ENCODE measurements at places on chromosomes 5 and 9. TPM values are rescaled to one million over a fixed set of nuclear protein-coding genes. Genes with fewer than 3 reads are reported as not detected.
A peak's percentile ranks its signal among the peaks of the same experiment; 100 is the strongest.

DNA sequence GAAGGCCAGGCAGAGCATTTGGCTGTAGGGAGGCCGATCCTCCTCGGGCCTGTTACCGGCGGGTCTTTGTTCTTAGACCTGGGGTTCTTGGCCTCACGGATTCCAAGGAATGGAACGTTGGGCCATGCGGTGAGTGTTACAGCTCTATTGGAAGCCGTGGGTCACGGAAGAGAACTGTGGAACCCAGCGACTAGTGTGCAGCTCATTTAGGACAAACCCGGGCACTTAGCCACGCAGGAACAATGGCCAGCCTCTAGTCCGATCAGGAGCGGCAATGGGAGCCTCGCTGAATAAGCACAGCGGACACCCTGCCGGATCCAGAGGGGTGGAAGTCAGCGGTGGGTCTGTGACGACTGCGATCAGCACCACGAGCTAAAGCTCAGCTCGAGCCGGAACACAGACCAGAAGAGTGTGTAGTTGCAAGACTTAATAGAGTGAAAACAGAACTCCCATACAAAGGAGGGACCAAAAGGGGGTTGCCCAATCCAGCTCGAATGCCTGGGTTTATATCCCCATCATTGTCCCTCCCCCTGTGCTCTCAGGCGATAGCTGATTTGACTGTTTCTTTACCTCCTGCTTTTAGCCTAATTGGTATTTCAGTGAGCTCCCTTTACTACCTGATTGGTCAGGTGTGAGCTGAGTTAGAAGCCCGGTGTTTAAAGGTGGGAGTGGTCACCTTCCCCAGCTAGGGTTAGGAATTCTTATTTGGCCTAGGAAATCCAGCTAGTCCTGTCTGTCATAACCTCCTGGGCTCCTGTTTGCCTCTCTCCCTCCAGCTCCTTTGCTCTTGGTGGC lies 53.7 kb upstream of the RPL26L1 start:
- DNase-seq = no peak

DNA sequence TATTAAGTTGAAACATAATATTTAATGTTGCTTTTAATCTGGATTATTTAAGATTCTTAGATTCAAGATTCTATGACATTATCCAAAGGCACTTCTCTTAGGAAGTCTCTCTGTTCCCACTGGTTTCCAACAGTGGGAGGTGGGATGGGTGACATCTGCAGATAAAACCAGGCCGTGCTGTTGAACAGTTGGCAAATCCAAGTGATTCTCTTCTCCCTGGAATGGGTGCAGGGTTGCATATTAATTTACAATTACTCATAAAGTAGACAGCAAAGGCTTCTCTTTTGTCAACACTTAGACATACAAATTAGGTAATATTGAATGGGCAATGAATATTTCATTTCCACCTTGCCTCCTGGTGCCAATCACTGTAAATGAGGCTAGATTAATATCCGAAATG lies 233.7 kb upstream of the IL12B start:
- DNase-seq = no peak

- no peak for DNase-seq
Observed at GRCh38 chr5:171963416-171963815, 43.0 kb downstream of the FBXW11 start.

Gene FBP1
- not detected for total RNA-seq

DNA sequence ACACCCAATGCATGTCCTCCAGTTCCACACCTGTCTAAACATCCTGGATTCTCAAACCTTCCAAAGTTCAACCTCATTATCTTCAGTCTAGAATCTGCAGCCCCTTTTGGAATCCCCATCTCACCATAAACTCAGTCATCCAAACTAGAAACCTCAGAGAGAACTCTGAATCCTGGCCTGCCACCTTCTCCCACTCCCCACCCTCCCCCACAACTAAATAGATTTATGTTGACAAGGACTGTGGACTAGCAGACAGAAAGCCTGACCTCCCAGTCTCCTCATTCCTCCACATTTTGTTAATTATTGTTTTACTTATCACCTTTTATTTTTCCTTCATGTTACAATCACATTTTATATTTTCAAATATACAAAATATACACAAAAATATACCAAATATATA lies 76.6 kb downstream of the MEF2C start:
- DNase-seq = no peak

Gene SLIT3
- total RNA-seq = 0.05 TPM

Gene CNTNAP3B
- total RNA-seq = 0.21 TPM

DNA sequence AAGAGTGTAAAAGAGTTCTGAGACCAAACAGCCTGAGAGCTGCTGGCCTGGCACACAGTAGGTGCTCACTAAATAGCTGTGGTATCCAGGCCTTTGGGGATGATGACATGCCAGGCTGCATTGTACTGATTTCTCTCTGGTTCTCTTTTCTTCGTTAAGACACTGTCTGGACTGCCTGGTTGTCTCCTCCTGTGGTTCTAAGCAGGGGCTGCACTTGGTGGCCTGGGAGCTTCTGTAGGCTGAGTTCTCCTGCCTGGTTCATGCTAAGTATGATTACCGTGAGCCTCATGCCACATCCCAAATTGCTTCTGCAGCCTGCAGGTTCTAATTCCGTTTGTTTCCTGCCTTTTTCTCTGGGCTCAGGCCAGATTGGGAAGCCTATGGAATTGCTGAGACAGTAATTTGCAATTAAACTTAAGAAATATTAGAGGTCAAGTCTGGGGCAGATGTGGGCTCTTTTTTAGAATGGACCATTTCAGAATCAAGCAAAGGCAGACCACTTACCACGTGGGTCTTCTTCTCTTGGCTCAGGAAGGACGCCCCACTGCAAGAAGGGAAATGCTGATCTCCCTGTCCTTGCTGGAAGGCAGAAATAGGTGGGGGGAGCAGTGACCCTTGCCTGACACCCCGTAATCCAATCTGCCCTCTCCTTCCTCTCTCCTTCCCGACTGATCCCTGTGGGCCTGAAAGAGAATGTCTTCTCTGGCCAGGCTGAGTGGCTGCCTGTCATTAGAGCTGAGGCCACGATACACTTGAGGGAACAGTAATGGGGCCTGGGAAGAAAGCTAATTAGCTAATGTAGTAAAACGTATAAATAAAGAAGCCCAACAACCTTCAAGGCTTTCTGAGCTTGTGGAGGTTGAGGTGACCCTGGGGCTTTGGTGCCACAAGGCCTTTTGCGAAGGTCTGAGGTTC lies 21.9 kb upstream of the BOD1 start:
- DNase-seq = no peak

Gene SUSD3
- 39.8 TPM for total RNA-seq

DNA sequence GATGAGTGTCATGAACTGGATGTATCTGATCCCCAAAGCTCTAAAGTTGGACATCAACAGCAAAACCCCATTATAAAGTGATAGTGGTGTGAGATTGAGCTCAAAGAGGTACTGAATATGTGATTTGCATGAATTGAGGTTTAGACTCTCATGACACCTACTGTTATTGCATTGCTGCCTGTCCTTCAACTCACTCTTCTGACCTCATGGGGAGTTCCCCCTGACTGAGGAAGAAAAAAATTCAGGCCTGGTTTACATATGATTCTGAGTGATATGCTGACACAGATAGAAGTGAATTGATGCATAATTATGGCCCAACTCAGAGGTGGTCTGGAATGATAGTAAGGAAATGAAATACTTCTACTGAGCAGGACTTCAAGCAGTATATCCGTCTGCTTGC lies 76.2 kb upstream of the CHD1 start:
- DNase-seq = peak; percentile 61

Gene CYLC2
- total RNA-seq = not detected

DNA sequence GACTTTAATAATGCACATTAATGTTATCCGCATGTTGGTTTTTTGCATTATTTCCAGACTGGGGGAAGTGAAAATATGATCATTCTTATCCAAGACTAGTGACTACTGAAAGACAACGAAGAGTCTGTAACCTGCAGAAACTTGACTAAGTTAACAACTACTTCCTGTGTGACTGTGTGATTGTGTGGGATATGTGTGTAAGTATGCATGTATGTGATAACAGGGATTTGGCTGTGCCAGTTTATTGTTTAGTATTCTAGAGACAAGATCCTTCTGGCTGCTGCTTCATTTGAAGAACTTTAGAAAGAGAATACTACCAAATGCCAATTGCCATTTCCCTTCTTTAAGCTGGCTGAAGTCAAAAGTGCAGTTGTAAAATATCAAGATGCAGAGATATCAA lies 375.7 kb upstream of the PRR16 start:
- no peak for DNase-seq

DNA sequence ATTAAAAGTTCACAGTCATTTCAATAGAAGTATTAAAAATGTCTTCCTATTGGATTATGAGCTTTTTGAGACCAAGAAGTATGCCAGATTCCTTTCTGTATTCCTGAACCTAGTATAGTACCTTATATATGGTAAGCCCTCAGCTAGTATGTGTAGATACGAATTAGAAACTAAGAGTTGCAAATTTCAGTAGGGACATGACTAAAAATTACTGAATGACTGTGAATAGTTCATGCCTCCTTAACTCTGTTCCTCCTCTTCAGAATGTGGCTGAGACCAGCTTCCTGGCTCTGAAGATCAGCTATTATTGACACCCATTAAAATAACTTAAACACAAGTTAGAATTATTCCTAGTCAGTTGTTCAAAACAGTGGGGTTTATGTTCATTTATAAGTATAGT lies 19.7 kb downstream of the KDM3B start:
- DNase-seq = no peak

DNA sequence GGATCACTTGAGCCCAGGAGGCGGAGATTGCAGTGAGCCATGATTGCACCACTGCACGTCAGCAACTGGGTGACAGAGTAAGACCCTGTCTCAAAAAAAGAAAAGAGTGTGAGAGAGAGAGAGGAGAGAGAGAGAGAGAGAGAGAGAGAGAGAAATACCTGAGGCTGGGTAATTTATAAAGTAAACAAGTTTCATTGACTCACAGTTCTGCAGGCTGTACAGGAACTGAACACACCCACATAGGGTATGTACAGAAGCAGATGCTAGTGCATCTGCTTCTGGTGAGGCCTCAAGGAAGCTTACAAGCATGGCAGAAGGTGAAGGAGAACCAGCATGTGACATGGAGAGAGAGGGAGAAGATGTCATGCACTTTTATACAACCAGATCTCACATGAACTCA lies 46.4 kb upstream of the CHD1 start:
- no peak for DNase-seq

DNA sequence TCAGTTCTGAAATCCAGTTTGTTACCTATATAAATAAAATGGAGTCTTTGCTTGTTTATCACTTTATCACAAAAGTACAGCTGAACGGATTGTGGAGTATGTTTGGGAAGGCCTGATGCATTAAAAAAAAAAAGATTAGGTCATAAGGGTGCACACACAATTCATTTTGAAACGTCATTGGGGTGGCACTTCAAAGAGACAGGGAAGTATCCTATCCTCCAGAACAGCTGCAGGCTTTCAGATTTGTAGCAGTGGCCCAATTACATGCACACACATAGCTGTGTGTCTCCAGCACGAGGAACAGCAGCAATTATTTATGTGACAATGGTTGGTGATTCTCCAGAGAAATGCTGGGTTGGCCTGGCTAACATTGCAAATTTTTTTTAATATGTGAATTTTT lies 46.8 kb upstream of the FER start:
- DNase-seq = no peak

Gene NIPAL4
- total RNA-seq = 10.5 TPM

- DNase-seq = no peak
Observed at GRCh38 chr5:167767795-167768194, 523.6 kb upstream of the WWC1 start.

DNA sequence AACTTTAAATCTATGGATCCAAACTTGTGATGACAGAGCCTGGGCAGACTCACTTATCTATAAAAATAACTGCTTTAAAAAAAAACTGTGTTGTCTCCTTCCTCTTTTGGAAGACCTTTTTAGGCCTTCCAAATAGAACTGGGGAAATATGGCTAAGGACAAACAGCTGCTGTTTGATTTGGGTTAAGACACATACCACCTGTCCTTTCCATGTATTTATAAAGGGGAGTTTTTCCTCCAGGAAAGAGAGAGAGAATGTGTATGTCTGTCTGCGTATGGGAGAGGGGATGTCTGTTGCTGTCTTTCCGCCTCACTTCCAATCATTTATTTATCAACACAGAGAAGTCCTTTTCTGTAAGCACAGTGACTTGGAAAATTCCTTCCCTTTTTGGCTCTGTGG lies 2.8 kb downstream of the ARHGEF37 start:
- DNase-seq = no peak

GRCh38 chr5:59767211-59767605 lies 126.3 kb downstream of the PDE4D start:
- DNase-seq = no peak

GRCh38 chr5:16877267-16877935 lies 58.7 kb downstream of the MYO10 start:
- no peak for DNase-seq

- no peak for DNase-seq
Observed at GRCh38 chr9:93861736-93862358, 93.3 kb downstream of the BARX1 start.

GRCh38 chr5:126186210-126186609 lies 237.0 kb upstream of the GRAMD2B start:
- DNase-seq = no peak

DNA sequence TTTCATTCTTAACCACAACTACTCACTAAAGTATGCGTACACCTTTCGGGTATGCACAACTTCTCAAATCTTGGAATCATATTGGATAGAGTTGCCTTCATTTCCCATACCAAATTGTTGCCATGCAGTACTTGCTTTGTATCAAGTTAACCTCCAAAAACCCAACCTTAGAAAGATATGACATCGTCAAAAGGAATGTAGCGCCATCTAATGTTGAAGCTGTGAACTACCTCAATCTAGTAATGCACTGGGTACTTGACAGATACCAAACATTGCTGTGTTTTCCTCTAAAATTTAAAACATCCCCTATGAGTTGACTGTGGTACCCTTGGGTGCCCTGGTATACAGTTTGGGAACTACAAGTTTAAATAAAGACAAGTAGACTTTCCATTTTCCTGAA lies 318.4 kb downstream of the ARL15 start:
- peak; percentile 3 for DNase-seq

- DNase-seq = no peak
Observed at GRCh38 chr9:131138676-131139075, 13.3 kb downstream of the NUP214 start.

Gene ERAP2
- 11.2 TPM for total RNA-seq

Gene LHX2
- 10.3 TPM for total RNA-seq

Gene KCNIP1
- total RNA-seq = not detected

DNA sequence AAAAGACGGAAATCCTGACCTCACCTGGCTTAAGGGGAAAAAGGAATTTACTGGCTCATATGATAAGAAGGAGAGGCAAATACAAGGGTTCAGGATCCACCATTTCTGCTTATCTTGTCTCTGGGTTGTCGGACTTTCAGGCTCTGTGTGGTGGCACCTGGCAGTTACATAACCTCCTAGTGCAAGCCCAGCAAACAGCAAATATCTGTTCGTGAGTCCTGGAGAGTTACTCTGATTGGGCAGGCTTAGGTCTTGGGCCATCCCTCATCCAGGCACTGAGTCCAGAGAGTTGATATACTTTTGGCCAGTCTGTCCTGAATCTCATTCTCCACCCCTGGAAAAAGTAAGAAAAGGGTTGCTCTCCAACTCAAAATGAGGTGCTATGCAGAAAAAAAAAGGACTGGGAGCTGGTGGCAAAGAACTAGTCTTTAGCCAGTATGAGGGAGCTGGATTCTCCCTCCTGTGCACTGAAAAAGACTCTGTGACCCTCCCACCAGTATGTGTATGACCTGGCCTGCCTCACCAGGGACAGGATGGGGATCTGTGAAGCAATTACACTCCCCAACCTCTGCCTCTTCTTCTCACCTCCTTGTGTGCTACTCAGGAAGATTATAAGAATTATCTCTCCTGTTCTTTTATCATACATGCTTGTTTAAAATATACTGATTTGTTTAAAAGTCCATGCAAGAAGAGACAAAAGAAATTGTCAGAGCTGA lies 282.9 kb downstream of the ARHGAP26 start:
- no peak for DNase-seq

Gene MCTP1
- 21.5 TPM for total RNA-seq

Gene SLC6A19
- not detected for total RNA-seq

- no peak for DNase-seq
Observed at GRCh38 chr9:114021578-114021977, 56.5 kb downstream of the AMBP start.
